ENCODE measurements at places on chromosomes 11 and 22. TPM values are rescaled to one million over a fixed set of nuclear protein-coding genes. Genes with fewer than 3 reads are reported as not detected.

- DNase-seq, result peak; percentile 91
Measured at GRCh38 chr22:37019309-37020191, at the start of the genes MPST and TST. TSS of gene MPST (plus strand) at chr22:37019742. CDS start at chr22:37019837, 95 bp downstream. TSS of gene TST (minus strand) at chr22:37019447. CDS start at chr22:37018732, 715 bp downstream.

- no peak for DNase-seq
Measured at GRCh38 chr22:50282361-50283155, 12.4 kb upstream of the MAPK11 start.

DNA sequence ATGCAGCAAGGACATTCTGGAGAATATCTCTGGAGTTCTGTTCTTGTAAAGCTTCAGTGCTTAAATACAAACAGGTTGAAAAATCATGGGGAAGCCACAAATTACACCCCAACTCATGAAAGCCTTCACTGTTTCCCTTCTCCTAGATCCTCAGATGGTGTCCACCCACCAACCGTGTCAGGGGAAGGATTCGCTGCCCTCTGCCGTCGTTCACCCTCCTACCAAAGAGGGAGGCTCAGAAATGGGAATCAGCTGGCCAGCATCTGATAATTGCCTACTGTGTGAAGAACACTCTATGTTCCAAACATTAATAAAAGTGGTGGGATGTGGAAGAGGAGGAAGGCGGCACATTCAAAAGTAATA is 7.4 kb upstream of the HEPACAM start:
- no peak for DNase-seq

DNA sequence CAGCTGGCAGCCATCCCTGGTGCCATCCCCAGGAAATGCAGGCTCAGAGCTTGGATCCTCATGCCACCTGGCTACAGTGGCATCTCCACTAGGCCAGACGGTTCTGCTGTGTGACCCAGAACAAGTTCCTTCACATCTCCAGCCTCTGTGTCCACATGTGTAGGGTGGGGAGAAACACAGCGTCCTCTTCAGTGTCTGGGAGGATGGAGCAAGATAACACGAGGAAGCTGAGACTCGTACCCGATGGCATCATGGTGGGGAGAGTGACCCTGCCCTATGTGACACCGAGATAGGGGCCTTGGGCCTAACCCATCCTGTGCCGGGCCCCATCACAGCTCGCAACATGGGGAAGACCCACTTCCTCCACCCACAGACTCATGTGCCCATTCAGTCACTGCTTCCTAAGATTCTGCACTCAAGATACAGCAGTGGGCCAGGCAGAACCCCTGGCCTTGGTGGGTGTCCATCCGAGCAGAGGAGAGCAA is 78.5 kb downstream of the MORC2 start:
- no peak for DNase-seq

DNA sequence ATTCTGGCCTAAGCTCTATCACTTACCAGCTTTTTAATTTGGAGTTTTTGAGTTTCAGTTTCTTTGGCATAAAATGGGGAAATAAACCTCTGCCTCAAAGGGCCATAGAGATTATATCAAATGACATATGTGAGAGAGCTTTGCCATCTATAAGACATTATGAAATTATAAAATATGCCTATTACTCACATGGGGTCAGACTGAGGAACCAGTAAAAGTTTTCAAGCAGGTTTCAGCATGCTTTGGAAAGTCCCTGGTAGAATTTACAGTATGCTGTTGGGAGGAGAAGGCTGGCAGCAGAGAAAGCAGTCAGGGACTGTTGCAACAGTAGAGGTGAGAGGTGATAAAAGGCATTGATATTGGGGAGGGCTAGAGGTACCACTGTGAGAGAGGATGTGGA is 13.6 kb upstream of the MTNR1B start:
- no peak for DNase-seq

GRCh38 chr22:37056246-37056645 is 4.7 kb downstream of the KCTD17 start:
- no peak for DNase-seq

DNA sequence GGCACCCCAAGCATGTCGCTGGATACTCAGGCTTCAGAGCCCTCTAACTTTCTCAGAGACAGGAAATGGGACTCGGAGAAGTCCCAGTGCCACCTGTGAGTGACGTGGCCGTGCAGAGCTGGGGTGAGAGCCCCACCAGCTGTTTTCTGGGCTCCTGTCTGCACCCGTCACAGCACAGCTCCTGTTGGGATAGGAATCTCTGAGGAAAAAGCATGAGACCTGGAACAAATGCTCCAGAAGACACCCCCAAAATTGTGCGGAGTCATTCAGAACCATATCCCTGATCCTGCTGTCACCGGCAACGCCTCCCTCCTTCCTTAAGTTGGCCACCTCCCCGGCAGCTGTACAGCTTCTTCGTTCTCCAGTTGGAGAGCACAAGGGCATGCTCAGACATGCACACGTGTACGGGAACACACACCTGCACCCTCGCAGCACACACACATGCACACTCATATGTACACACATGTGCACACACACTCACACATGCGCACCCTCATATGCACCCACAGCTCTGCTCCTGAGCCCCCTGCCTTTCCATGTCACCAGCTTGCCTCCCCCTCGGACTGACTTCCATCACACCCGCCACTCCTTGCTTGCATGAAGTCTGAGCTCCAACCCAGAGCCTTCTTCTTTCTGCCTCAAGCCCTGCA is 1430.0 kb downstream of the BRD1 start:
- no peak for DNase-seq

The FOLH1 gene
- total RNA-seq, result not detected

All from left ventricle myocardium superior (tissue), 1 donor.